GF-D8 (cell line): ENCODE measurements at places on chromosomes 7 and 10.
A peak's percentile ranks its signal among the peaks of the same experiment; 100 is the strongest.

- DNase-seq, result no peak
These were observed 940 bp downstream of the NSMCE4A start for GRCh38 chr10:121974019-121974534.

DNA sequence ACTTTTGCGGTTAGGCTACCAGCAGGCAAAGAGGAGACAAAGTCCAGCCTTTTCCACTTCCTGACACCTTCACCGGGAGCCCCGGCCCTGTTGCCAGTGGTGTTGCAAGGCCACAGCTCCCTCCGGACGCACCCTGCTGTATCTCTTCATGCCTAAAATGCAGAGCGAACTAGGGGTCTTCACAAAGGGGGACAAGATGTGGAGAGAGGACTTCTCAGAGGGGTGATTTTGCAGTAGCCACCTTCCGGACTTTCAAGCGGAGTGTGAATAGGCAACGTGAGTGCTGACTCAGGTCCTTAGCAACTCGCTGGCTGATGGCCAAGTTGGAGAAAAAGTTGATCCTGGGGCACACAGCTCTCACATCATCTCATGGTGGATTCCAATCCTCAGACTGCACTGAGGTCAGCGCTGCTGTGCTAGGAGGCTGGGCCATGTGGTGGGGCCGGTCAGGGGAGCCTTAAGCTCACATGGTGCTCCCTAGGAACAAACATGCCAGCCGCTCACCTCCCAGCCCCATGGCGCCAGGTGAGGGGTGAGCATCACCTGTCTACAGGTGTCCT is 166.3 kb downstream of the LCOR start:
- DNase-seq, result no peak

DNA sequence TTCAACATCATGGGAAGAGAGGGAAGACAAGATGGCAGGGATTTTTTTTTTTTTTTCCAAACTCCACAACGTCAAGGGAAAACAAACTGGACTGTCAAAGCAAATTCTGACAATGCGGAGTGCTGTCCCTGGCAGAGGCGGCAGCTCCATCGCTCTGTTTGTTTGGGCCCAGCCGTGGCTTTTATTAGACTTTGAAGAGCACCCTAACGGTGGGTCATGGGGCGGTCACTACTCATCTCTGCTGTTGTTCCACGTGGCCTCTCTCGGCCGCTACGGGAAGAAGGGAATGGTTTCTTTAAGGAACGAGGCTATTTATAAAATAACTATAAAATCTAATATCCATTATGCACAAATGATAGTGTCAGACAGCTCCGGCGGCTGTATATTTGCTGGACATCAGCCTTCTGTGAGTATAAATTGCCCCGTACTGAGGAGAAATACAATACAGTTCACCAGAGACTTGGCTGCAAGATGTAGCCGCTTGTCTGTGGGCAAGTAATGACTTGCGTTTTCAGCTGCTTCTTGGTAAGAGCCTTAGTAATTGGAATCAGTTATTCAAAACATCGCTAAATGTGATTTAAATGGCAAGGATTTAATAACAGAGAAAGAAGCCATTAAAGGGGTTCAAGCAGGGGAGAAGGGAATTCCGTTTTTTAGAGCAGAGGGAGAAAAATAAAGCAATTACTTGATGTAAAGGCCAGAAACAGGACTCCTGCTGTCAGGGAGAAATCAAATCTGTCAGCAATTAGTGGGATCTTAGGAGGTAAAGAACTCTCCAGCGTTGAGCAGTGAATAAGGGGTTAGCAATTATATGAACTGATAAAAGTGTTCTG is 61.7 kb upstream of the RAB11FIP2 start:
- DNase-seq, result no peak

- DNase-seq, result no peak
These were observed 25.7 kb upstream of the PLA2G12B start for GRCh38 chr10:72980348-72980747.

- DNase-seq, result no peak
These were observed 70.6 kb downstream of the STK17A start for GRCh38 chr7:43653466-43653865.

GRCh38 chr10:124341768-124342135 is 77.0 kb downstream of the OAT start:
- no peak for DNase-seq

- no peak for DNase-seq
These were observed 355.9 kb upstream of the TMEM229A start for GRCh38 chr7:124388751-124389150.

DNA sequence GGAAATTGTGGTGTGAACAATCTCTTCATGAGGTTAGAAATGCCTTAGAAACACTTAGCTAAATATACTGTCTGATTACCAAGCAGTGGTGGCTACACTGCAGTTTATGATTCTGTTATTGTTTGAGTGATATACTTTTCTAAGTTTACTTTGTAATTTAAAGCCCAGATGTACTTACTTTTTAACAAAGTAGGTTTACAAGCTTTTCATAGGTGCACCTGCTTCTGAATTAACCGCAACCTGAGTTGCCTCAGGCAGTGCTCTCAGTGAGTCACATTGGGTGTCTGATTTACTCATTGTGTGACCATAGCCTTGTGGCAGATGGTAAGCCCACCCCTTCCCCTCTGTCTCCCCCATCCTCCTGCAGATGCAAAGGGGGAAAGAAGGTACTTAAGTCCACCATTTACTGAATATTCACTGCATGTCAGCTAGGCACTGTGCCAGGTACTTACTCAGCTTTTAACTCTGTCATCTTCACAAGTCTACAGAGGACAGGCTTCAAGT is 9.0 kb downstream of the MTURN start:
- DNase-seq, result no peak

GRCh38 chr7:64884913-64885370 is 18.1 kb upstream of the ZNF273 start:
- no peak for DNase-seq

DNA sequence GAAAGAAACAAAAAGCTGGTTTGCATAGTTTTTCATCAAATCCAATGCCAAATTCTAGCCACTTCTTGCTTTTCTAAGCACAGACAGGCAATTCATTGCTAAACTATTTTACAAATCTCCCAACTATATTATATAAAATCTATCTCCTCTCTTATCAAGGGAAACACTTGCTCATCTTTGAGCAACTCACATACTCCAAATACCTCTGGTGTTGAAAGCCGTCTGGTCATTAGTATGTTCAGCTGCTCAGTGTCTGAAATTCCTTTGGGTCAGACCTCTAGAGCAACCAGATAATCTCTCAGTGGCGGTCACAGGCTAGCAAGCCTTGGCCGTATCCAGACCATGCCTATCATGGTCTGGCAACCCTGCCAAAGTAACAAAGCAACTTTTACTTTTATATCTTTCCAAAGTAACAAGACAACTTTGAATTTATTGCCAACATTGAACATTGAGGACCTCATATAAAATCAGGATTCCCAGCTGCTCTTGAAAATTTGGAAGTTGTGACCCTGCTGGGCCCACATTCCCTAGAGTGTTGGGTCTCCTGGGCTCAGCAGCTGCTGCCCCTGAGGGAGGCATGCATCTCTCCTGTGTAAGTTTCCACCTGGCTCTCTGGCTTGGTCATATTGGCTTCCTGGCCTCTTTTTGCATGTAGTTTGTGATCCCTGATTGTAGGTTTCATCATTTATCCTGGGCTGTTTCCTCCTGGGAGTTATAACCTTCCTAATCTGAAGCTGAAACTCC is 56.8 kb upstream of the LANCL2 start:
- no peak for DNase-seq

GRCh38 chr7:128221929-128222403 is 19.1 kb upstream of the LEP start:
- DNase-seq, result peak; percentile 49

DNA sequence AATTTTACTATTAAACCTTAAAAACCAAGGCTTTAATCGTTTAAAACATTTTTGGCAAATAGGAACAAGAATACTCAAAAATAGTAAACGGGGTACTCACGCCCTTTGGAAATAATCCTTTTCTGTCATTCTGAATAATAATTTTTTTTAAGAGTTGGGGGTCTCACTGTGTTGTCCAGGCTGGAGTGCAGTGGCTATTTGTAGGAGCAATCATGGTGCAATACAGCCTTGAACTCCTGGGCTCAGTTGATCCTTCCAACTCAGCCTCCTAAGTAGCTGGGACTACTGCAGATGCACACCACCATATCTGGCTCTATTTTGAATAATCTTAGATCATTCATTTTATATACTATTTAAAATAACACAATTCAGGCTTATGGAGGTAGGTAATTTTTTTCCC is 24.9 kb downstream of the LUC7L2 start:
- DNase-seq, result no peak

GRCh38 chr7:142886866-142887265 is 1.3 kb upstream of the TRPV6 start:
- no peak for DNase-seq

GRCh38 chr10:131314799-131315198 is 3.3 kb upstream of the TCERG1L start:
- no peak for DNase-seq

DNA sequence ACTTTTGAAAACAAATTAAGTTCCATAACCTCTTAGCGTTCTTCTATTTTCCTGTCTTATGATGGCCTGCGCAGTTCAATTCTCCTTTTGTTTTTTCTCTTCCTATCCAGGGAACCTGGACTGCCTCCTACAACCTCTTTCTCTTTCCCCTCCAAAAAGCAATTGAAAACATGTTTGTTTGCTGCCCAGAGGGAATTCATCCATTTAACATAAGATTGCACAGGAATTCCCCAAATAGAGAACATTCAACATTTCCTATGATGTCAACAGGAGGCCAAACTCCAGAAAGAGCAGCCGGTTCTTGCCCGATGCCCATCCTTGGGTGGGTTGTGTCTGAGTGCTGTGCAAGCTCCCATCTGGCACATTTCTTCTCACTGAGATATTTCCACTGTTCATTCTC is 94.2 kb upstream of the NRP1 start:
- DNase-seq, result no peak

DNA sequence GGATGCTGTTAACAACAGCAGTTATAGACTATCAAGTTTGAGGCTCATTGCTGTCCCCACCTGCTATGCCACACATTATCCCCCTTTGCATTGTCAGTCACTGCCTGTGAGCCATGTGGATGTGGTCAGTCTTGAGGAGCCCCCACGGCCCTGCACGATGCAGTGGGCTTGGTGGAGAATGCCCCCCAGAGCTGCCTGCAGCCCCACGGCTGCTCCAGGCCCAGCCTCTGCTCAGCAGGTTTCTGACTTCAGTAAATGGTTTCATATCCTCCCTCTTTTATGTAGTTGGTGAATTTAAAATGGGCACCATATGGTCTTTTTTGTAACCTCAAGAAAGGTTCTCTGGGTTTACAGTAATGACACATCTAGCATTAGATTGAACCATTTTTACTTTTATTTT is 164.1 kb downstream of the EBF3 start:
- DNase-seq, result no peak
